ENCODE measurements at places on chromosomes 1 and 21.

DNA sequence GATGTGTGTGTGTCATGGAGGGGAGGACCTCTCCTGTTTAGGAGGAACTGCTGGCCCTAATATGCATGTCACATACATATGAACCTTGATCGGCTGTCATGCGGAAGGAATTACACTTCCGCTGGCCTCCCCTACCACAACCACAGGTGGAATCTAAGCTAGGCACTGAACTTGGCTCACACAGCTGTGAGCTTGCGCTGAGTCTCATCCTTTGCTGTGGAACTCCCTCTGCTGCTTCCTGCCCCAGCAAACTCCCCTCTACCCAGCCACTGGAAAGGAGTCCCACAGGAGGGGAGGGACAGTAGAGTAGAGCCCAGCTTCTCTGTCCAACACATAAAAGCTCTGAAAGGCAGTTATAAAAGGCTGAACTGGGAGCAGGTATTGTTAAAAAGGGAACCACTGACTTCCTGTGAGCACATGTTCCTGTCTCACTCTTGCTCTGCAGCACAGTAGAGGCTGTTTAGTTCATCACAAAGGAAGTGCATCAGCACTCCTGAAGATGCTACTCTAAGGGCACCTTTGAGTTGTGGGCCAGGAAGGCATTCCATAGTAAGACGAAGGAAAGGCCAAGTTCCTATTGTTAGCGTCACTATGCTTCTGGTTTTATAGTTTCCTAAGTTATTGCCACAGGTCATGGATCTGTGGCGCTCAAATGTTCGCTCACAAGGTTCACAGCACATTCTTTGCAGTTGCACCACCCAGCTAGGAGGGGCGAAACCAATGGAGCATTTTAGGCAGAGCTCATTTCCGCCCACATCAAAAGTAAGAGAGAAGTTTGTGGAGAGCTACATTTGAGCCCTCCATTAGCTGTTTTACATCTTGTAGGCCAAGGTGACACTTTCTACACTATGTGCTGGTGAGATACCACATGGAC lies 17.7 kb upstream of the PTPRC start:
- no peak for DNase-seq

DNA sequence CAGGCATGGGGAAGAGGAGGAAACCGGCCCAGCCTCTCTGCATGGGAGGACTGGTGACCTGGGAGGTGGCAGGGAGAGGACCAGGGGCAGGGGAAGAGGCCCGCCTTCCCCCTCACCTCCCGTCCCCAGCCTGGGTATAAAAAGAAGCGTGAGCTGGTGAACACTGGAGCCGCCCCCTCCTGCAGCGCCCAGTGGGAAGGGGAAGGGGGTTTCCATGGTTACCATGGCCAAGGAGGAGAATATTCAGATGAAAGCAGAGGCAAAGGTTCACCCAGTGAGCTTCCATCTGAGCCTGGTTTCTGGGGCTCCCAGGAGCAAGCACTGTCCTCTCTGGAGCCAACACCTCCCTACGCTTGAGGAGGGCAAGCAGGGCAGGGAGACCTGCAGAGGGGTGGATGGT lies 54.9 kb downstream of the ACOT7 start:
- DNase-seq = no peak

GRCh38 chr1:93244298-93245069 lies 64.0 kb downstream of the CCDC18 start:
- no peak for DNase-seq

- DNase-seq = no peak
Observed at GRCh38 chr1:119387858-119388257, 19.3 kb downstream of the HAO2 start.

DNA sequence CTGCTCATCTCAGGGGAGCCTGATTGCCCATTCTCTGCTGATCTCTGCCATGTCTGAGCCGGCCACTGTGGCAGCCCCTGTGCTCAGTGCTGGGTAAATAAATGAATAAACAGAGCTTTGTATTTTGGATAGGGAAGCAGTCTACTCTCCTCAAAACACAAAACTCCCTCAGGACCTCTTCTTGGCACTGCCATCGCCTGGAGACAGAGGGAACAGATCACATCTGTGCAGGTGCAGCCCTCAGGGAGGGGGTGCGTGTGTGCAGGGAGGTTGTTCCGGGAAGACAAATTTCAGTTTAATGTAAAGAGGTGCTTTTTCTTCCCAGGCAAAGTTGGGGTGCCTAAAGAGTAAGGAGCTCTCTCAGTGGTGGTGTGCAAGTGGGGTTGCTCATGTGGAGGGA lies 7.7 kb upstream of the FAM167B start:
- no peak for DNase-seq

GRCh38 chr1:205410581-205411298 lies 11.1 kb downstream of the LEMD1 start:
- no peak for DNase-seq

DNA sequence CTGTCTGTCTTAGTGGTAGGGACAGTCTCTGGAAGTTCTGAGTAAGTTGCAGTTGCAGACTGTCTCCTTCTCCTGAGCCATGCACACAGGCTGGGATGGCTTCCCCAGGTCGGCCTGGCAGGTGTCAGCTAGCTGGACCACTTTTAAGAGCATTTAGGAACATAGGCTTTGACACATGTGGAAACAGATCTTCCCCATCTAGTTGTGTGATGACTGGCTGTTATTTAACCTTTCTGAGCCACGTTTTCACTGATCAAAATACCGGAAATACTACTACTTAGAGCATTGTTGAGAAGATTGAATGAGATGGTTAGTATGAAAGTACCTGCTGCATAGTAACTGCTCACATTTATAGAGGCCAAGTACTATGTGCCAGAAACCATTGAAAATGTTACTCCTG lies 6.2 kb upstream of the MAPKAPK2 start:
- DNase-seq = no peak

DNA sequence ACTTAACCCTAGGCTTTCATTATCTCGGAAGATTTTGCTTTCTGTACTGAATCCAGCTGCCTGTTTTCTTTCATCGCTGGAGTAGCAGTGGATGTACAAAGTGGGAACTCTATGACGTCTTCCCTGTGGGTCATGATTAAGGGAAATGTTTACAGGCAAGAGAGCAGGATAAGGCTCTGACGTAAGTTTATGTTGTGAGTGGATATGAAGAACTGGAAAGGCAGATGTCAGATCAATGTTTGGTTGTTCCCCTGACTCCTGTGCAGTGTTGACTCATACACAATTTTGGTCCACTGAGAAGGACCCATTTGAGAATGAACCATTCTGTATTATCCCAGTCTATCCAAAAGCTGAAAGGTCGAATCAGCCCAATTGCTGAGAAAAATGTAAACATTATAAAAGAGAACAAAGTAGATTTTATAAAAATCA lies 292.4 kb downstream of the GRIK1 start:
- no peak for DNase-seq

Data from HuH-7 (cell line).